ENCODE measurements at places on chromosomes 4 and X. TPM values are rescaled to one million over a fixed set of nuclear protein-coding genes. Genes with fewer than 3 reads are reported as not detected.

Gene CDKL2
- total RNA-seq = 7.3 TPM

Gene IQCM
- not detected for total RNA-seq

DNA sequence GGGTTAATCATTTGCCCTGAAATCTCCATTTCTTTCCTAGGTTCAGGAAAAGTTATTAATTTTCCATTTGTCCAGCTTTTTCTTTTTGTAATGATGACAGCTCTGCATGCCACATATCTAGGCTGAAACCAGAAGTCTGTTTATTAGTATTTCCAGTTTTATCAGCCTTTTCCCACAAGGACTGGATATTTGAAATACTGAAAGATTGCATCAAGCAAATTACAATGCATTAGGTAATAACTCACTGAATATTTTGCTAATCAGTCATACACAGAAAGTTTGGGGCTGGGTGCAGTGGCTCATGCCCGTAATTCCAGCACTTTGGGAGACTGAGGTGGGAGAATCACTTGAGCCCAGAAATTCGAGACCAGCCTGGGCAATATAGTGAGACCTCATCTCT is 21.5 kb downstream of the SLC9A7 start:
- DNase-seq = no peak

DNA sequence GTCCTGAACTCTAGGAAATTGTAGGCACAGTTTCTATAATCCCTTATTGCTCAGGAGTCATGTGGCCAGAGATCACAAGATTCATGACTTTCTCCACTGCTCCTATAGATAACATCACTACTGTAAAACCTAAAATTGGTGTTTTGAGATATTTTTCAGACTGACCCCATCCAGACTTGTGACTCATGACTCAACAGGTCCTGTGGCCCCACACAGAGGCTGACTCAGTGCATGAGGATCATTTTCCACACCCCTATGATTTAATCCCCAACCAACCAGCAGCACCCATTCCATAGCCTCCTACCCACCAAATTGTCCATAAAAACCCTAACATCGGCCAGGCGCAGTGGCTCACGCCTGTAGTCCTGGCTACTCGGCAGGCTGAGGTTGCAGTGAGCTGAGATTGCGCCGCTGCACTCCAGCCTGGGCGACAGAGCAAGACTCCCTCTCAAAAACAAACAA is 13.2 kb upstream of the XIAP start:
- peak; percentile 48 for DNase-seq

DNA sequence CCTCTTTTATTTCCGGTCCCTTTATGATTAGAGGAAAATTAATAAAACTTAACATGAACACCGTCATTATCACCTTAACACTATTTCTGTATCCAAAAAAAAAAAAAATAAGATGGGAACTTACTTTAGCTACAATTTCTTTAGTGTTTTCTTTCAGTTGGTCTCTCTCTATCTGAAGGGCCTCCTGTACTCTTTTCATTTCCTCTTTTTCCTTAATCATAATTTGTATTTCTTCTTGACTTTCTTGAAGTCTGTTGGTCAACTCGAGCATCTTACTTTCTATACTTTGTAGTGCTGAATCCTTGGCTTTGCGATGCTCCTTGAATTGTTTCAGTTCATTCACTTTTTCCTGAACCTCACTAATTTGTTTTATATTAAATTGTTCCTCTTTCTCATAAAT is 45.3 kb upstream of the BDH2 start:
- DNase-seq = no peak

Gene DRP2
- total RNA-seq = not detected

Gene COX7B2
- not detected for total RNA-seq

DNA sequence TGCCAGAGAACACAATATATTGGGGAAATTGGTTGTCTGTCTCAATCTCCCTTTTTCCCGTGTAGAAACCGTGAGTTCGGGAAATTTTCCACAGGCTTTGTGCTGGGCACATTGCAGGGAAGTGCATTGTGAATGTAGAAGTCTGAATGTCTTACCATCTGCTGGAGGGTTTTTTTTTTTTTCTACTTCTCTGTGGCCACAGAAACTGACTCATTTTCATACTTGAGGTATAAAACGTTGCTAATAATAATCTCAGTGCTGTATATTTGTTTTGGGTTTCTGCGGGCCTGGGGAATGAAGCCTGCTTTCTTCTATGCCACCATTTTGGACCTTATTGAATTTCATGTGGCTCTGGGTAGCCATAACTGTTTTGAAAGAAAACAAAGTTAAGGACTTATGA is 1001.2 kb downstream of the STIM2 start:
- DNase-seq = no peak

Data from renal cortical epithelial cell (primary cell).